ENCODE measurements at places on chromosomes 11 and 22.

DNA sequence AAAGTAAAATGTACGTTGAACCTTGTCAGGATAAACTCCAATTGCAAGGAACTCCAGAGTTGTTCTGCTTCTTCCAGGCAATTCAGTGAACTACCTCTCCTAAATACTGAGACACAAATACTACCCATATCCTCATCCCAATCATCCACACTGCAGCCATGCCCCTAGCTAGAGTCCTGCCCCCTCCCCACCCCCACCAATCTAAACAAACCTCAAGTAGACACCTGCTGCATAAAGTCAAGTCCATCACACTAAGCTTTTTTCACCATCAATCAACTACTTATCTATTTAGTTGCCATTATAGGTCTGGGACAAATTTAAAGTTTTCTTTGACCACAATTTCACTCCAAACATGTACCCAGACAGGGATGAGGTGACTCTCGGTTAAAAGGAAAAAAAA lies 93.2 kb upstream of the APOA1 start:
- no peak for DNase-seq

DNA sequence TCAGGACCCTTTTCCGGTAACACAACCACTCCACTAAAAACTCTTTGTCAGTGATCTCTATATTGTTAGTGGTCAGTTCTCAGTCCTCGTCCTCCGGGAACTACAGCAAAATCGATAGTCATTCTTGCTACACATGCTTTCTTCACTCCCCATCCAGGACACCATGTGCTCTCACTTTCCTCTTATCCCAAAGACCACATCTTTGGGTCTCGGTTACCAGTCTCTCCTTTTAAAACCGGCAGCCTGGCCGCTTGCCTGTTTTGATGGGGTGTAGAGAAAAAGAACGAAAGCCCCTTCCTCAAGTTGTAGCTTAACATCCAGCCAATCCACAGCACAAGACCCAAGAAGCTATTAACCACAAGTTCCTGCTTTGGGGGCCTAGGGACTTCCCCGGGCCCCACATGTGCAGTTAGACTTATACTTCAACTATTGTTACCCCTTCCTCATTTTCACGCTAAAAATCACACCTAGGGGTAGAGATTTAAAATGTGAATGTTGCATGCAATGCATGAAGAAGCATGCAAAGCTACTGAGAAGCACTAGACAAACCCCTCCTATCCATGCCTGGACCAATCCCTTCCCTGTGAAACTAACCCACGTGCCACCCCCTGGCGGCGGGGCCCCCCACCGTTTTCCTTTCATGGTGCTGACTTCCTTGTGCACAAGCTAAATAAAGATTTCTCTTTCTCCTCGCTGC lies 1.5 kb upstream of the TOLLIP start:
- DNase-seq: peak; percentile 45

GRCh38 chr22:22060200-22061084 lies 77.9 kb upstream of the TOP3B start:
- peak; percentile 74 for DNase-seq

DNA sequence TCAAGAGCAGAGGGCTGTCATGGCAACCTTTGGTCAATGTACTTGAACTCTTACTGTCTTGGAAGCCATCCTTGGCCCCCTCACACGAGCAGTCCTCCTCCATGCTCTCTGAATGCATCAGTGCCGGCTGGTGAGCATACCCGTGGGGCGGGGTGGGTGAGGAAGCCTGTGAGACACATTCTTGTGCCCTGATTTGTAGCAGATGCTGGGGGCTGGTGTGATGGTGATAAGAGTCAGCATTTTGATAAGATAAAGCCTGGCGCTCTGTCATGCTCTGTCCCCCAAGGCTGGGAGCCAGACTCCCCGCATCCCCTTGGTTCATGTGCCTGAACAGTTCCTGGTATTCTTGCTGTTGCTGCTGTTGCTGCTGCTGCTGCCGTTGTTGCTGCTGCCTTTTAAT lies 20.5 kb upstream of the APOA1 start:
- DNase-seq: no peak

GRCh38 chr22:50308597-50308935 lies 1.1 kb upstream of the PLXNB2 start:
- DNase-seq: peak; percentile 71

GRCh38 chr22:27625769-27626674 lies 175.5 kb downstream of the MN1 start:
- no peak for DNase-seq

- DNase-seq: no peak
Observed at GRCh38 chr11:73506038-73506437, 91.9 kb downstream of the FAM168A start.

DNA sequence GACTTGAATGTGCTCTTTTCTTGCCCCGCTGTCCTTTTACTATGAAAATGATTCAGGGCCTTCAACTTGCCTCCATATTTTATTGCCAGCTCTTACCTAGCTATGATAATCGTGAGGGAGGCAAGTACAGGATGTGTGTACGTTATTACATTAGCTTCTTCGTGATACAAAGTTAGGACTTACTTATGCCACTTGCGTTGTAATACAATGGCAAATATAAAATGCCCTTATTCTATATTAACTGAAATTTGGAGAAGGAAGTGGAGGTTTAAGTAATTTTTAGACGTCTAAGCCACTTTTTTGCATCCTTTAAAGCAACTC lies 10.8 kb upstream of the CCT8L2 start:
- no peak for DNase-seq

DNA sequence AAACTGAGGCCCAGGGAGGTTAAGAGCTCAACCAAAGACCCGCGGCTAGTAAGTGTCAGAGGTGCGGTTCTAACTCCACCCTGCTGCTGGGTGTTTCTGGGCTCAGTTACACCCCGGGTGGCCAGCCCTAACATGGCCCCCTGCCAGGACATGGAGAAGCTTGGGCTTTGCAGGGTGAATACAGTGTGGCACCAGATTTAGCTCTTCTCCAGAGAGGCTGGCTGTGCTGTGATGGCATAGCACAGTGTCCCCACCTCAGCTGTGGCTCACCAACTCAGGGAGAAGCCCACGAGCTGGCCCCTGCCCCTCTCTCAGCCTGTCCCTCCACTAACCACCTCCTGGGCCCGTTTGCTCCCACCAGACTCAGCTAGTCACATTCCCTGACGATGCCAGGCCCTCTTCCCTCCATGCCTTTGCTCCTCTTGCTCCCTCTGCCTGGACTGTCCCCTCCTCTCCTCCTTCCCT lies 7.0 kb downstream of the UCP3 start:
- no peak for DNase-seq

GRCh38 chr22:23786261-23786710 lies 480 bp upstream of the SMARCB1 start:
- DNase-seq: no peak

GRCh38 chr22:34055525-34056200 lies 135.4 kb upstream of the LARGE1 start:
- DNase-seq: no peak

DNA sequence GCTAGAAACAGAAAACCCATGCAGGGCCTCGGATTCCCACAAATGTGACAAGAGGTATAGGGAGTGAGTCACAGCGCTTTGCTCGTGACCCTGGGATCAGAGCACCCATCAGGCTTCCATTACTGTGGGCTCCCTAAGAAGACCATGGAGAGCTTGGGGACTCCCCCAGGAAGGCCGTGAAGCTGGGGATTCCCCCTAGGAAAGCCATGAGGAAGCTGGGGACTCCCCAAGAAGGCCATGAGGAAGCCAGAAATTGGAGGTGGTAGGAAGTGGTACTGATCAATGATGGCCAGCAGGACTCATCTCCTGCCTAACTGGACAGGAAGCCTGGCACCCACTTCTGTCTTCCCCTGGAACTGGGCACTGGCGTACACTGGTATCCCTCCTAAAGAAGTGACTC lies 10.1 kb upstream of the DCPS start:
- DNase-seq: no peak

GRCh38 chr11:70265341-70265740 lies 5.1 kb upstream of the PPFIA1 start:
- DNase-seq: no peak

- no peak for DNase-seq
Observed at GRCh38 chr11:12219757-12220156, 109.4 kb downstream of the MICAL2 start.

- peak; percentile 50 for DNase-seq
Observed at GRCh38 chr11:1218788-1219445, 3.9 kb upstream of the MUC5B start.

DNA sequence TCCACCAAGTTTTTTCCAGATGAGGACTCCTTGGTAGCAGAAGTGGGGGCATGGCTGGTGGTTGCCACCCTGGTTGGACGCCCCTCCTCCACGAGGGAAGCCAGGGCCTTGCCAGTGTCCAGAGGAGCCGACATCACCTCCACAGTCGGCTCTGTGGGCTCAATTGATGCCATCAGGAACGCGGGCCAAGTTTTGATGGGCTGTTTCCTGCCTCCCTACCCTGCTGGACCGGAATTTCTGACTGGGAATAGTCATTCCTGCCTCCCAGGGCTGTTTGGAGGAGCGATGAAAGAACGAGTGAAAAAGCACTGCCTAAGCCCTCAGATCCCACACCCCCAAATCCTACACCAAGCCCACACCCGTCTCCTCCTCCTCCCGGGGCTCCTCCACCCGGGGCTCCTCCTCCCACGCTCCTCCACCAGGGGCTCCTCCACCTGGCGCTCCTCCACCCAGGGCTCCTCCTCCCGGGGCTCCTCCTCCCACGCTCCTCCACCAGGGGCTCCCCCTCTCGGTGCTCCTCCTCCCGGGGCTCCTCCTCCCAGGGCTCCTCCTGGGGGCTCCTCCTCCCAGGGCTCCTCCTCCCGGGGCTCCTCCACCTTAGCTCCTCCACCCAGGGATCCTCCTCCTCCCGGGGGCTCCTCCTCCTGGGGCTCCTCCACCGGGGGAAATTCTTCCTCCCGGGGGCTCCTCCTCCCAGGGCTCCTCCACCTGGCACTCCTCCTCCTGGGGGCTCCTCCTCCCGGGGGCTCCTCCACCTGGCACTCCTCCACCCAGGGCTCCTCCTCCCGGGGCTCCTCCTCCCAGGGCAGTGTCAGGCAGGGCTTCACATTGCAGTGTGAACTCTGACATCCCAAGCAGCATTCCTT lies 10.0 kb upstream of the PRR5 start:
- no peak for DNase-seq

GRCh38 chr11:75737314-75737713 lies 19.7 kb downstream of the MOGAT2 start:
- DNase-seq: no peak

- DNase-seq: no peak
Observed at GRCh38 chr11:93648158-93648557, 13.3 kb upstream of the CEP295 start.

GRCh38 chr11:113817162-113817561 lies 37.6 kb downstream of the CLDN25 start:
- DNase-seq: no peak

GRCh38 chr11:416757-417621 lies 2.2 kb upstream of the SIGIRR start:
- DNase-seq: peak; percentile 85

DNA sequence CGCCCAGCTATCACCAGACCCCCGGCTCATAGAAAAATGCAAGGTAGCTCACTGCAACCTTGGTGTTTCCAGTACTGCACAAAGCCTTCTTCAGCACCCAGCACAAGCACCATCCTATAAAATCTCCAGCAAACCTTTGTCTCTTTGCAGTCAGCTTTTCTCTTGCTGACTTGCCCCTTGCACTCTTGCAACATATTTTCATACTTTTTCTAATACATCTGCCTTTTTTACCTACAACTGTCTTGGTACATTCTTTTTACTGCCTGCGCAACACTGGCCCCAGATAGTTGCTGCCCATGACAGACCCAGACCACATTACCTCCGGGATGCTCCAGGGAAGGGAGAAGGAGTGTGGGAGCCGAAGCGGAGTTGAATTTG lies 142.4 kb downstream of the MPPED1 start:
- DNase-seq: no peak

DNA sequence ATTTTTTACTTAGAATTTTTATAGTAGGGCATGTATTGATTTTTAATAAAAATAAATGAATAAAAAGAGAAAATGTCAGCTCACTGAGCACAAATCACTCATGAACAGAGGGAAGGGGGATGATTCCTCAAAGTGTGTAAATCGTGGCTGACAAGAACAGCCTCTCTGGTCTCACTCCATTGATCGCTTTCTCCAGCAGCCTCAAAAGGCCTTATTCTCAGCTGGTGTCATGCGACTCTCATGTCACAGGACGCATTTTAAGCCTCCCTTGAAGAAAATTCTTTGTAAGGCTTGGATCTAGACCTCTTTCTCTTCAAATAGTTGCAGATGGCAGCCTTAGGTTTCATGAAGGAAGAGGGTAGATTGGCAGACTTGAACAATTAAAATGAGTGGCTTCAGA lies 33.9 kb upstream of the SLC5A12 start:
- no peak for DNase-seq

- DNase-seq: no peak
Observed at GRCh38 chr22:48628891-48629543, 1198.7 kb downstream of the BRD1 start.

- DNase-seq: peak; percentile 95
Observed at GRCh38 chr11:62805076-62805892, at the start of gene NXF1. Gene NXF1 (minus strand): TSS chr11:62805440. CDS start chr11:62805356, 84 bp downstream.

GRCh38 chr11:131246156-131246555 lies 124.3 kb upstream of the NTM start:
- no peak for DNase-seq

DNA sequence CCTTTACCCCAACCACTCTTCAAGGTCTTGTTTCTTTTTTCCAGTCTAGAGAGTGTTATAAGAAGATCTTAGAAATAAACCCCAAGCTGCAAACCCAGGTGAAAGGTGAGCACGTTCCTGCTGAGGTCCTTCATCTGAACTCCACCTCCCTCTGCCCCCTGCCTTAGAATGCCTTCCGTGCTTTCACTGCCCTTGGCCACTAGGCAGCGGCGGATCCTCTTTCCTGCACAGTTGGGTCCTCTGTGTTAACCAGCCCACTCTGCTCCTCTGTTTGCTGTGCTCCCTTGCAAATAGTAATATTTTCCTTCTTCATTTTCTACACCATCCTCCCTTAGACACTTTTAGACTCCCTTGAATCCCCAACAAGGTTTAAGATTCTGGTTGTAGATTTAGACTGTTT lies 24.3 kb downstream of the TTC12 start:
- no peak for DNase-seq

GRCh38 chr11:27420722-27421572 lies 51.6 kb downstream of the LGR4 start:
- no peak for DNase-seq

- DNase-seq: no peak
Observed at GRCh38 chr11:68643585-68643984, 40.8 kb upstream of the GAL start.

DNA sequence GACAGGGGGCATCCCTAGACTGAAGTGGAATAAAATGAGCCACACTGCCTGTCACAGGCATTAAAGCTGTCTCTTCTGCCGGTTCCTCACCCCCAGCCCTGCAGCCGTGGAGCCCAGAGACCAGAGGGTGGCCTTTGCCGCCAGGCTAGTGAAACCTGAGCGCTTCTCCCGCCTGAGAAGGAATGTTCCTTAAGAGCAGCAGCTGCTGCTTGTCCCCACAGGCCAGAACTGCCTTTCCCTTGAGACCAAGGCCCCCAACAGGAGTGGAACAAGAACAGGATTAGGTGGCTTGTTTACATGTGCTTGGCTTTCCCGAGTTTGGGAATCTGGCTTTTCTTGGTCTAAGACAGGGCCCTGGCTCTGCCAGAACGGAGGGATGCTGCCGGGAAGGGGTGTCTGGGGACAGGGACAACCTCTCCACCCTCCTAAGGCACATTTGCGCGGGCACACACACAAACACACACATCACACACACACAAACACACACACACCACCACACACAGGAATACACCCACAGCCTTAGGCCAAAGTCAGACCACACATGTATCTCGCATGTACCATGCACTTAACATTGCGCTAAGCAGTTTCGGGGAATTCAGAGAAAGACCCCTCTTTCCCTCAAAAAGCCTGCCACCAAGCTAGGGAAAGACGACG lies 91.8 kb downstream of the FEZ1 start:
- DNase-seq: no peak

All from mucosa of descending colon (tissue), 3 donors.